Stimulated activated CD8-positive, alpha-beta memory T cell treated with anti-CD3 and anti-CD28 coated beads, Interleukin-4, amount 100 ng/mL, for 4 hours (primary cell): ENCODE measurements at places on chromosomes 13 and 19.
A peak's percentile ranks its signal among the peaks of the same experiment; 100 is the strongest.

DNA sequence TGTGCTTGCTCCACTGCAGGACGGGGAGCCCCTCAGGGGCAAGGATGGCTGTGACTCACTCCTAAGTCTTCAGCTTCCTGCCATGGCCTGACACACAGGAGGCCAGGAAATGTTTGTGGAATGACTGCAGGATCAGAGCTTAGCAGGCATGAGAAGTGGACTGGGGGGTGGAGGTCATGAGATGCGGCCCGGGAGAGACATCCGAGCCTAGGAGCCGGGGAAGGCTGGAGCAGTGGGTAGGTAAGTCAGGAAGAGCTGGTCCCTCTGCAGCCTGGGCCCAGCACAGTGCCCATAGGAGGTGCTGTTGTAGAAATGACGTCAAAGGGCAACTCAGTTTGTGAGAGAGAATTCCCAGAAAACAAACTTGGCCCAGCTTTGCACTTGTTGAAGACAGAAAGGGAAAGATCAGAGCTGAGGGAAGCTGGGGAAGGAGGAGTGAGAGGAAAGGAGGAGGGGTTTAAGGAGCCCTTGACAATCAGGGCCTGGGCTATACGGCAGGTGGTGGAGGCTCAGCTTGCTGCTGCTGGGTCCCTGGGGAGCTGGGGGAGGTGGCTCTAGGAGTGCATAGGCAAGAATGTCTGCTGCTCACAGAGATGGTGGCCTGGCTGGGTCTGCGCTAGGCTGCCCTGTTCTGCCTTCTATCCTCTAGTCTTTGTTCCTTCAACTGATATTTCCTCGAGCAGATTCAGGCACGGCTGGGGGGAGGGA, 18.5 kb downstream of the POU2F2 start:
- no peak for DNase-seq

GRCh38 chr13:97855570-97856303, 97.7 kb upstream of the IPO5 start:
- no peak for DNase-seq

- no peak for DNase-seq
These were observed 2.5 kb upstream of the ZMYM2 start for GRCh38 chr13:19955873-19956559.

DNA sequence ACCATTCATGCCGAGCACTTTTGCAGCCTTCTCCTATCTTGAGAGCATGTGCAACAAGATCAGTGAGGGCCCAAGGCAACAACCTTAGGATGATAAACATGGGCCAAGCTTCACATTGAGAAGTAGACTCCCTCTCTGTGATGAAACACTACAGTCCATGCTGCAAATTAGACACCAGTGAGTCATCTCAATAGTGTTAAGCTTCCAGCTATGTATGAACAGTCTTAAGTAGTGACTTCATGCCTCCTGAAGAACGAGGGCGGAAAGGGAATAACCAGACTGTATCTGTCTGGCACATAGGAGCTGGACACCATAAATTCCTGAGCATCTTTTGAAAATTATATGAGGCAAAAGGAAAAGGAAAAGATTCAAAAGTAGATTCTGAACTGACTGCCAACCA, 309.9 kb upstream of the SLITRK1 start:
- no peak for DNase-seq

GRCh38 chr19:37692956-37693620, 26.5 kb downstream of the ZNF607 start:
- no peak for DNase-seq

- DNase-seq = no peak
These were observed 10.0 kb downstream of the CFD start for GRCh38 chr19:869245-870177.

GRCh38 chr13:43880214-43880855, 631 bp downstream of the LACC1 start:
- no peak for DNase-seq

DNA sequence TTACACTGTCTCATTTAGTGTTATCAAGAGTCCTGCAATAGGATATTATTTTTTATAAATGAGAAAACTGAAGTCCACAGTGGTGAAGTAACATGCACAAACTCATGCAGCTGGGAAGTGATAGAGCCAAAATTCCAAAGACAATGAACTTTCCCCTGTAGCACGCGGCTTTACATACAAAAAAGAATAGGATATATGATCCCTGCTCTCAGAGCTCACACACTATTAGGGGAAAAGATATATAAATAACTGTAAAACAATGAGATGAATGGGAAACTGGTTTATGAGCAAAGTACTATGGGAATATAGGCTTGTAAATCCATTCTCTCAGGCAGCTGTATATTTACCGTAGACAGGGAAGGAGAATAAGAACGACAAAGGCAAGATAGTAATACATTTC, 39.7 kb downstream of the THSD1 start:
- no peak for DNase-seq

DNA sequence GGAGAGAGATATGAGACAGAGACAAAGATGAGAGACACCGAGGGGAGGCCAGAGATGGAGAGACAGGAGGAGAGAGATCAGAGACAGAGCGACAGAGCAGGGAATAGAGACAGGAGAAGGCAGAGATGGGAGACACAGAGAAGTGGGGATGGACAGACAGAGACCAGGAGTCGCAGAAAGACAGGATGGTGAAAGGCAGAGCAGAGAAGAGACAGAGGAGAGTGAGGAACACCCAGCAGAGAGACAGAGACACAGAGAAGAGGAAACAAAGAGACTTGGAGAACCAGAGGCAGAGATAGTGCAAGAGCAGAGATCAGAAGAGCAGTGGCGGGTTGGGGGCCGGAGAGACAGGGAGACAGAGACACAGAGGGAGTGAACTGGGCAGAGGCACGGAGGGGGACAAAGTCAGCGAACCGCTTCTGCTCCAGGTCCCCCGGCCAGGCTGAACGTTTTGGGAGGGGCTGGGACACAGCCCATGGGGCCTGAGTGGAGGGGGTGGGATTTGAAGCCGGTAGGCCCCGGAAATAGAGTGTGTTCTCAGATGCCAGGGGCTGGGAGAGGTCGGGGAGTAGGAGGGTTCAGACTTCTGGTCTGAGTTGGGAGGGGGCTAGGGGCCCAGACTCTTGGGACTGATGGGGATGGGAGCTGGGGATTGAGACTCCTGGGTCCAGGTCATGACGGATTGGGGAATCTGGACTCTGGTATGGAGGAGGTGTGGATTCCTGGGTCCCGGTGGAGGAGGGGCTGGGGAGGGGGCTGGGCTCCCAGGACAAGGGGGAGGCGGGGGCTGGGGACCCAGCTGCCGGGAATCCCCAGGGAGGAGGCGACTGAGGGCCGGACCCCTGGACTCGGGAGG, 654 bp downstream of the ZNF579 start:
- DNase-seq = no peak

DNA sequence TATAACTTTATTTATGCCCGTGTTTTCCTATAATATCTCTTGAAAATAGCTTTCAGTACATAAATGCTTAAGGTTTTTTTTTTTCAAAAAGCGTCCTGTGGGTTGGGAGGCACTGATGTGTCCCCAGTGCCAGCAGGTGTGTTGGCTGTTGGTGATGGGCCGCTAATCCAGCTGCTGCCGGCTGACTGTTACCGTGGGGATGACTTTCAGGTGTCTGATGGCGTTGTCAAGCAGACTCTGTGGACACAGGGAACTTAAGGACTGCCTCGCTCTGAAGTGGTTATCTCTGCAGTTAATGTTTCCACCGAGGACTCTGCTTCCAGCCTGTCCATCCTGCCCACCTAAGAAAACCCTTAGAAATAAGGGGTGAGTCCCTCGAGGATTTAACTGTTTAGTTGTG, 94.5 kb downstream of the ANKRD10 start:
- no peak for DNase-seq

GRCh38 chr13:33832872-33833271, 14.9 kb downstream of the RFC3 start:
- DNase-seq = no peak

DNA sequence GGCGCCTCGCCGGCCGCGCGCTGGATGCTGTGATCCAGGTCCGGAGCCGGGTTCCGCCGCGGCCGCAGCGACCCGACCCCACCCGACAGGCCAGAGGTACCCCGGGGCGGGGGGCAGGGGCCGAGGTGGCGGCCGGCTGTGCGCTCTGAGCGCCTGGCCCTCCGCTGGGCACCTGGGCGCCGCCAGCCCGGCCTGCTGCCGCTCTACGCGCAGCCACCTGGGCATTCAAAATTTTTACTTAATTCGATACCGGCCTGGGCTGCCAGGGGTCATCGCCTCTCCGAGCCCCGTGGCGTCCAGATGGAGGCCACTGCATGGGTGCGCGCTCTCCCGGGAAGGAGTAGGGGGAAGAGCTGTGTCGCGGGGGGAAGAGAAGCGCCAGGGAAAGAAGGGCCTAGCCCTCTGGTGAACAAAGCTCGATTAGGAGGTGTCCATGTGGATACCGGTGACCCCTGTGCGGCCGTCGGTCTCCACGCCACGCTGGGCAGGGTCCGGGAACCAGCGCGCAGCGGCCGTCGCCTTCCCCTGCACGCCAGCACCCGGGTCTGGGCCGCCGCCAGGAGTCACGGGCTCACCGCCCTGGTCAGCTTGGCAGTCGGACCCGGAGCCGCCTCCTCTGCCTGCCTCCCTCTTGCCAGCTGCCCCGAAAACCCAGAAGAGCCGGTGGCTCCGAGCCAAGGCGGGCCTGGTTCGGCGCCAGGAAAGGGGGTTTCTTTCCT, 666 bp downstream of the BIVM start:
- peak; percentile 1 for DNase-seq

DNA sequence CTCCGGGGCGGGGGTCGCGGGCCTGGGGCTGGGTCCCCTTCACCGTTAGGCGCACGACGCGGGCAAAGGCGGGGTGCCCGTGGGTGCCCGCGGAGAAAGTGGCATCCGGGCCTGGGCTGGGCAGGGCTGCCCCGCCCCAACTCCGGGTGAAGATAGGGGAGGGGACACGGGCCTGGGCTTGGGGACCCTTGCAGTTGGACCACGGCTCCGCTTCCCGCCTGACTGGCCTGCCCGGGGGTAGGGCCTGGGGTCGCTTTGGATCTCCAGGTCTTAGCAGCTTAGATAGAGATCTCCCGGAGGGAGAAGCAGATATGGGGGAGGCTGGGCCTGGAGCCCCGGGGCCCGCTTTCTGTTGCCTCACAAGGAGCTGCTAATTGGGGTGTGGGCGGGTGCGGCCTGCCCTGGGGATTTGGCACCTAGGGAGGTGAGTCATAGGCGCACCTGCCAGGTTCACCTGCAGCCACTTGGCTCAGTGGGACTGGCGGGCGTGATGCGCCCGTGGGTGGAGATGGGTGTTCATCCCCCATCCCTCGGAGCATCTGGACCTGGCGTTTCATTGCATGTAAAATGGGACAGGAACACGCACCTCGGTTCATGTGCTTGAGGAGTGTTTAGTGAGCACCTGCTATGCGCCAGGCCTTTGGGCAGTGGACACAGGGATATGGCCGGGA, 585 bp downstream of the MAP1S start:
- peak; percentile 30 for DNase-seq

DNA sequence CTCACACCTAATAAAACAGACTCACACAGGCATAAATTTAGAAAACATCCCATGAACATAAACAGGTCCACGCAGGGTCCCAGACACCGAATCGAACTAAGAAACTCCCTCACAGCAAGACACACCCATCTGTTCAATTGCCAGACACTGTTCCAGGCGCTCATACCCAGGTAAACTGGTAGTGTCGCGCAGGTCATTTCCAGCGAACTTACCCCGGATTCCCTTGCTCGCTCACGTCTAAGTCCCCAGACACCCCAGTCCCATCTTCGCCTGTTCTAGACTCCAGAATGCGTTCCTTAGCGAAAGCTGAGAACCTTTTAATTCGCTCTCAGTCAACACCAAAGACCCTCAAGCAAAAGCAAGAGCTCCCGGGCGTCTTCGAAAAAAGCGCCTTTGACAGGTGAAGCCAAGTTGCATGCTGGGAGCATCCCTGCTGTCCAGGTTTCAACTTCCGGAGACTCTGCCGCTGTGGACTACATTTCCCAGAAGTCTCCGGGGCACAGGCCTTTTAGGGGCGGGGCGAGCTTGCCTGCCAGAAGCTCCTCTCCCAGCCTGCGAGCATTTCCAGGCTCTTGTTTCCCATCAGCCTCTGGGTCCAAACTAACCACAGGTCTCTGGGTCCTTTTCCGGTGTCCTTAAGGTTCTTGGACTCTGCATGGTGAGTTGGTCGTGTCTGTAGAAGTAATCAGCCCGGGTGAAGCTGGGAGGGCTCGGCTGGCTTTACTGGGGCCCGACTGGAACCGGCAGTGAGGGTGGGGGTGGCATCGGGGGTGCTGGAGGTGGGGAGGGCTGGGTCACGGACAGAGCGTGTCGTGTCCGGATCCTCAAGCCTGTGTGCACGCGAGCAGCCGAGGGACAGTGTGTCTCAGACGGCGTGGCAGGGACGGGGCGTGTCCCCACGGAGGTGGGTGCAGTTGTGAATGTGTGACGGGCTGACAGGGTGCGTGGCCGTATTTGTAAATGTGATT, at the start of gene ZNF283:
Gene ZNF283 (plus strand): TSS at position 535 of the 968 bp plus-strand sequence. CDS start 6,184 bp downstream, outside the sequence.
- peak; percentile 70 for DNase-seq

- no peak for DNase-seq
These were observed 141 bp downstream of the TRPC4 start for GRCh38 chr13:37869506-37869755.

GRCh38 chr13:46476174-46476573, 76.8 kb upstream of the LRCH1 start:
- DNase-seq = no peak

GRCh38 chr13:31943591-31943990, 88.0 kb upstream of the FRY start:
- no peak for DNase-seq

DNA sequence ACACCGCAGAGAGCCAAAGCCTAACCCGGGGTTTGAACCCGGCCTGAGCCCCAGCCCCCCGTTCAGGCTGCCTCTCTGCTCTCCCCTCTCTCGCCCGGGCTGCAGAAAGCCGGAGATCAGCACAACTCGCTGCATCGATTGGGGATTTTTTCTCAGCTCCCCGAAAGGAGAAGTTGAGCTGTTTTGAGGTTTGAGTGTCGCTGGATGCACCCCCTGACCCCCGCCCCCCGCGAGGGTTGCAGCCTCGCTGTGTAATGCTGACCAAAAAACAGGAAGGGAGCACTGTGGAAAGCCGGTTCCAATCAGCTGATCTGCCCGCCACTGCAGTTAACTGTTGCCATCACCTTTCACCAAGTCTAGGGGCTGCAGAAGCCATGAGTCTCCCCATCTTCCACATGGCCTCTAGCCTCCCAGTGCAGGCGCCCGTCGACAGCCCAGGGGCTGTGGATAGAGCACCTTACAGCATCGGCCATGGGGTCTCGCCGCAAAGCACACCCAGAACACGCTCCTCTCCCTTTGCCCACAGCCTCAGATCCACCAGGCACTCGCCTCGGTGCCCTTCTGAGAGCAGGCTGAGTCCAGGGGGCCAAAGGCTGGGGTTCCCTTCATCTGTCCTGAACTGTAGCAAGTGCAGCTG, 34.5 kb downstream of the MYO9B start:
- DNase-seq = no peak

- DNase-seq = no peak
These were observed 81.6 kb downstream of the DACH1 start for GRCh38 chr13:71785361-71785760.

- DNase-seq = no peak
These were observed 2.7 kb downstream of the JUND start for GRCh38 chr19:18278521-18279265.

GRCh38 chr13:34002141-34002540, 184.2 kb downstream of the RFC3 start:
- DNase-seq = no peak

GRCh38 chr13:114230117-114230516, 4.6 kb upstream of the CDC16 start:
- DNase-seq = no peak

GRCh38 chr13:98835156-98835555, 82.7 kb upstream of the SLC15A1 start:
- no peak for DNase-seq
